Panc1 (cell line): ENCODE measurements at places on chromosomes 13 and 19. TPM values are rescaled to one million over a fixed set of nuclear protein-coding genes. Genes with fewer than 3 reads are reported as not detected.

GRCh38 chr13:113801289-113801961 is 42.4 kb downstream of the TMEM255B start:
- no peak for DNase-seq
- H3K4me1 ChIP-seq = no peaks in the 10 kb centered on the region
- no peak overlapping the region for H3K4me3 ChIP-seq

GRCh38 chr19:14030997-14031718 is 404 bp upstream of the IL27RA start:
- no peak overlapping the region; the same call in 1 of the 2 replicates for H3K27ac ChIP-seq
- H3K36me3 ChIP-seq = no peaks in the 10 kb centered on the region; the same call in 1 of the 2 replicates
- H3K4me1 ChIP-seq = no peaks in the 10 kb centered on the region
- DNase-seq = no peak

GRCh38 chr13:93270769-93271742 is 44.4 kb downstream of the GPC6 start:
- no peak for DNase-seq
- H3K4me1 ChIP-seq = no peaks in the 10 kb centered on the region
- no peak overlapping the region for H3K27ac ChIP-seq
- no peaks in the 10 kb centered on the region for H3K27me3 ChIP-seq
- no peaks in the 10 kb centered on the region for H3K36me3 ChIP-seq
- no peak overlapping the region for H3K4me3 ChIP-seq

- no peak overlapping the region for H3K27ac ChIP-seq
- no peak for DNase-seq
- no peaks in the 10 kb centered on the region for H3K36me3 ChIP-seq
- H3K27me3 ChIP-seq = no peaks in the 10 kb centered on the region
- no peak overlapping the region for H3K4me3 ChIP-seq
Measured at GRCh38 chr13:87925006-87925405, 253.8 kb downstream of the SLITRK5 start.

GRCh38 chr19:6740589-6741343 is 1.3 kb downstream of the TRIP10 start:
- no peaks in the 10 kb centered on the region for H3K27me3 ChIP-seq
- peak overlapping the region; percentile 73 for H3K4me3 ChIP-seq
- no peaks in the 10 kb centered on the region; the same call in none of the 2 replicates for H3K36me3 ChIP-seq
- peaks cover 44% of the 10 kb centered on the region for H3K4me1 ChIP-seq
- DNase-seq = no peak
- peak overlapping the region; percentile 89 for H3K27ac ChIP-seq

DNA sequence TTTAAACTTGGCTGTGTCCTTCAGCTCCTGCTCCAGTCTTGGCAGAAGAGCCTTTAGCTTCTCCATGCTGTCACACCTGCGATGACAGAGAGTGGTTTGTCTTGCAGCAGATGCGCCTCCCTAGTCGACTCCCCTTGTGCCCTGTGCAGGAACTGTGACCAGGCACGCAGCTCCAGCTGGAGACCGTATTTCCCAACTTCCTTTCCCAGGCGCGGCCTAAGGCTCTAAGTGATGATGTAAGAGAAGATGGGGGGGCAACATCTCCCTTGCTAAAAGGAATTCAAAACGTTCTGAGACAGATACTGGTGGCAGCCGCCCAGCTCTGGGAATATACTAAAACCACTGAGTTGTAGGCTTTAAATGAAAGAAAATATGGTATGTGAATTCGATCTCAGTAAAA is 16.3 kb downstream of the DCUN1D2 start:
- H3K27ac ChIP-seq = no peak overlapping the region
- no peaks in the 10 kb centered on the region for H3K4me1 ChIP-seq
- no peak for DNase-seq
- H3K36me3 ChIP-seq = peaks cover 4% of the 10 kb centered on the region; the same call in 1 of the 2 replicates
- no peaks in the 10 kb centered on the region for H3K27me3 ChIP-seq
- H3K4me3 ChIP-seq = no peak overlapping the region

DNA sequence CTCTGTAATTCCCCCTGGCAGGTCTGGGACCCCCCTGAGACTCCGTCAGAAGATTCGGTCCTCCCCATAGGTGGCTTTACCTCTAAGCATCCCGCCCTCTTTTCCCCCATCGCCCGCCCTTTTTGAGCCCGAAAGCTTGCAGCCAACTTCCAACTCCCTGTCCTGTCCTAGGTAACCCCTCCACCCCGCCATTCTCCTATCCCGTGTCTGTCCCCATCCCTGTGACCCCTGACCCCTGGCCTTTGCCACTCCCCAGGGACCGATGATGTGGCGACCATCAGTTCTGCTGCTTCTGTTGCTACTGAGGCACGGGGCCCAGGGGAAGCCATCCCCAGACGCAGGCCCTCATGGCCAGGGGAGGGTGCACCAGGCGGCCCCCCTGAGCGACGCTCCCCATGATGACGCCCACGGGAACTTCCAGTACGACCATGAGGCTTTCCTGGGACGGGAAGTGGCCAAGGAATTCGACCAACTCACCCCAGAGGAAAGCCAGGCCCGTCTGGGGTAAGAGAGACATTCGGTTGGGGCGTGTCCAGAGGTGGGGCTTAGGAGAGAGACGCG is 488 bp downstream of the RCN3 start:
- peak overlapping the region; percentile 58 for H3K4me3 ChIP-seq
- no peaks in the 10 kb centered on the region for H3K4me1 ChIP-seq
- H3K27me3 ChIP-seq = no peaks in the 10 kb centered on the region
- no peak overlapping the region for H3K27ac ChIP-seq
- H3K36me3 ChIP-seq = no peaks in the 10 kb centered on the region
- DNase-seq = no peak

- H3K27ac ChIP-seq = no peak overlapping the region
- DNase-seq = no peak
- no peaks in the 10 kb centered on the region for H3K4me1 ChIP-seq
- H3K27me3 ChIP-seq = no peaks in the 10 kb centered on the region
- H3K36me3 ChIP-seq = no peaks in the 10 kb centered on the region
- no peak overlapping the region for H3K4me3 ChIP-seq
Measured at GRCh38 chr19:7663706-7664105, 5.1 kb upstream of the RETN start.

ZNF790 gene
- 5.8 TPM for total RNA-seq
